ENCODE measurements at places on chromosomes 6 and 20. TPM values are rescaled to one million over a fixed set of nuclear protein-coding genes. Genes with fewer than 3 reads are reported as not detected.

Gene FHL5
- total RNA-seq = not detected

Gene CFB
- total RNA-seq = 3.9 TPM

Gene WFDC12
- not detected for total RNA-seq

Gene PPIL1
- 53.2 TPM for total RNA-seq

GRCh38 chr20:23604306-23604705 lies 1.4 kb downstream of the CST9 start:
- no peak for DNase-seq

DNA sequence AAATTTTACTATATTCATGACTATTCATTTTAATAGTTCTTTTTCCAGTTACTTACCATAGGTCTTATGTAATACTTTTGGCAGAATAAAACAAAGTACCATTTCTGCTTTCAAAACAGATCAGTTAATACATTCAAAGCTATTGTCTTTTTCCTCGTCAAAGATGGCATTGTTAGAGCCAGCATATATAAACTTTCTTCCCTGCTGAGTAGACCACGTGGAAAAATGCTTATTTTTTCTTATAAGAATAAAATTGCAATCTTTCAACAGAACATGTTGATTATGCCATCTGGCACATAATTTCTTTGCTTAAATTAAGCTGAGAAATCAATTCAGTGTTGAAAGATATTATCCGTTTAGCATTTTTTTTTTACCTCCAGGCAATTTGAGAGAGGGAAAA lies 34.9 kb upstream of the EXOC2 start:
- no peak for DNase-seq

- DNase-seq = no peak
Measured at GRCh38 chr6:6806844-6807518, 218.5 kb downstream of the LY86 start.

DNA sequence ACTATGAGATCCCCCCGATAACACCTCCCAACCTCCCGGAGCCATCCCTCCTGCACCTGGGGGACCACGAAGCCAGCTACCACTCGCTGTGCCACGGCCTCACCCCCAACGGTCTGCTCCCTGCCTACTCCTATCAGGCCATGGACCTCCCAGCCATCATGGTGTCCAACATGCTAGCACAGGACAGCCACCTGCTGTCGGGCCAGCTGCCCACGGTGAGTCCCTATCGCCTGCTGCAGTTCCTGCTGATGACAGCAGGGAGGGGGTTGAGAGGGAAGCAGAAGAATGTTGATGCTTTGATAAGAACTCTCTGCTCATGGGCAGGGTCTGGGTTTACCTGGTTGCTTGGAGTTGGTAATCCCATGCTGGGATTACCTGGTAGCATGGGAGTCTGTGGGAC lies 91.9 kb downstream of the TOX2 start:
- no peak for DNase-seq

DNA sequence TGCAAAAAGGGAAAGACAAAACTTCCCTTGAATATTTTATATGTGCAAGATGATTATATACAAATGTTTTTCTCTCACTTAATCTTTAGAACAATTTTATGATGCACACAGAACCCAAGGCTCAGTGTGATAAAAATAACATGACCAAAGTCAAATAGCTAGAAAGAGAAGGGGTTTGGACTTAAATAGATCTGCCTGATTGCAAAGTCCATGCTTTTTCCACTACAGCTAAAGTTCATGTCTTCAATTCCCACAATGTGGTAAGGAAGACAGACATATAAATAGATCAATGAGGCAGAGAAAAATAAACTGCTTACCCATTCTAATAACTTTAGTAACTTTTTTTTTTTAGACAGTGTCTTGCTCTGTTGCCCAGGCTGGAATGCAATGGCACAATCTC lies 143.8 kb downstream of the CDK19 start:
- DNase-seq = no peak

DNA sequence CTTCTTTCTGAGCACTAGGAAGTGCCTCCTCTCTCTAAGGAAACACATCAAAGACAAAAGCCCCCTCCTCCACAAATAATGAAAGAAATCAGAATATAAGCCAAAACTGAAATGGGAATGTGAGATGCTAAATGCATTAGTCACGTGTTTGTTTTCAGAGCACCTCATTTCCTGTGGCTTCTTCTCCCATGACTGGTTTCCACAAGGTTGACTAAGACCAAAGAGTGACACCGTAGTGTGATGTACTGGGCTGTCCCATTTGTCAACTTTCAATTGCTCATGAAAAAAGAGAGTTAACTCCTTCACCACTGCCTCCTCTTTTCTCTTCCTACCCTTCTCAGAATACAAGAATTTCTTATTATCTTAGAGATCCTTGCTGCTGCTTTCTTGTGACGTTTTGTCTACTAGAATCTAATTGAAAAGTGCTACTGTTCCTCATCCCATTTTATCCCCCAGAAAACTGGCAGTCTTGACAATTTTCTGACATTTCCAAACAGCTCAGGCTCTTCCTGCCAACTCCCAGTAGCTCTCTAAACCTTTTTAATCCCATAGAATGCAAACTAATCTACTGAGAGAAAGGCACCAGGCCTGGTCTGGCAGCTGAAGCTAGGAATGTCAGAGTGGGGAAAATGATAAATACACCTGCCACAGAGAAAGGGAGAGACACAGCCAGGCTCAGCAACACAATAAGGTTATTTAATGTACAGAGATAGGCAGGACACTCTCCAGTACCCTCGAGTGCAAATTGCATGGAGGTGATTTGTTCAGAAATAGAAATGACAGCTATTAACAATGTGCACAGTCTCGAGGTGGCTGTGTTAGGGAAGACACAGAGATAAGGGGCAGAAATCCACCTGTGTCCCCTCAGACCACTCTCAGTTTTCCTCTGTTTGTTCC lies 671.7 kb upstream of the NRSN1 start:
- no peak for DNase-seq

- DNase-seq = no peak
Measured at GRCh38 chr6:63517221-63517620, 55.1 kb upstream of the LOC128125822 start.

Measured in progenitor cell of endocrine pancreas (in vitro differentiated cells).